Esophagus muscularis mucosa (tissue), 4 donors: ENCODE measurements at places on chromosomes 13 and 19.

- DNase-seq: no peak
Measured at GRCh38 chr13:49371943-49372613, 71.8 kb downstream of the CAB39L start.

- no peak for DNase-seq
Measured at GRCh38 chr19:34576292-34576691, 94.7 kb downstream of the WTIP start.

- DNase-seq: no peak
Measured at GRCh38 chr13:48695776-48696175, 42.0 kb downstream of the CYSLTR2 start.

- no peak for DNase-seq
Measured at GRCh38 chr19:18746401-18747325, 44.4 kb downstream of the COMP start.

GRCh38 chr19:45009625-45010255 is 8.5 kb downstream of the RELB start:
- DNase-seq: no peak

DNA sequence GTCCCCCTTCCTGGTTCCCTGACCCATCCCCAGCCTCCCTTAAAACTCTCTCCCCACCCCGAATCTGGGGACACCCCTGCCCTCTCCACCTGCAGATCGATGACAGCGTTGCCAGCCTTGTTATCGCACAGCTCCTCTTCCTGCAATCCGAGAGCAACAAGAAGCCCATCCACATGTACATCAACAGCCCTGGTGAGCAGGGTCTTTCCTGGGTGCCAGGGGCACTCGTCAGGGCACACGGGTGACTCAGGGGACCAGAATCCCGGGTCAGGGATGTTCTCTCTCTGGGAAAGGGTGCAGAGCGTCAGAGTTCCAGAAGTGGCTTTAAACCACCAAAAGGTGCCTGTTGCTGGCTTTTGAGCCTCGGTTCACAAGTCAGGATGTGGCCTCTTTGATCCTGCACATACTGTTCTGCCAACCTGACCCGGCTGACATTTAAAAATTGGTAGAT is 1.0 kb downstream of the CLPP start:
- DNase-seq: no peak

GRCh38 chr19:52270266-52270885 is 989 bp downstream of the ZNF766 start:
- no peak for DNase-seq
